ENCODE measurements at places on chromosomes 6 and 20.
A peak's percentile ranks its signal among the peaks of the same experiment; 100 is the strongest.

GRCh38 chr6:13328875-13329183 is 492 bp upstream of the TBC1D7 start:
- no peak for DNase-seq

DNA sequence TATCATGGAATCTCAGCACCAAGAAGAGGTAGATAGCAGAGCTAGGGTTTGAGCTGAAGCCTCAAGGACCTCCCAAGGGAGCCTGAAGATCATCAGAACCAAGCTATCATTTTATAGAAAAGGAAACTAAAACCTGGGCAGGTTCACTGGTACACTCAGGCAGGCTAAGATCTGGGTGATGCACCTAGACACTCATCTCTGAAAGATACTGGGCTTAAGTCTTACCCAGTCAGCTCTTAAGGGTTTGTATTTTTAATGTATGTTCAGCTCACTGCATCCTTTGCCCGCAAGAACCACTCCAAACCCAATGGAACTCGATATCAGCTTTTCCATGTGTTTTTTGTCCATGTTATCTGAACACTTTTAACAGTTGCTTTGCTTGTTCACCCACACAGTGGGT is 78.0 kb upstream of the SLC22A16 start:
- DNase-seq: no peak

- DNase-seq: no peak
Measured at GRCh38 chr20:891058-891705, 25.0 kb downstream of the ANGPT4 start.

GRCh38 chr6:73732845-73733675 is 37.1 kb downstream of the CD109 start:
- DNase-seq: peak; percentile 85

- no peak for DNase-seq
Measured at GRCh38 chr20:49388744-49389143, 93.7 kb downstream of the KCNB1 start.

GRCh38 chr20:63239431-63239830 is 3.7 kb downstream of the BIRC7 start:
- DNase-seq: no peak

- no peak for DNase-seq
Measured at GRCh38 chr6:169800668-169801395, 49.4 kb downstream of the ERMARD start.

DNA sequence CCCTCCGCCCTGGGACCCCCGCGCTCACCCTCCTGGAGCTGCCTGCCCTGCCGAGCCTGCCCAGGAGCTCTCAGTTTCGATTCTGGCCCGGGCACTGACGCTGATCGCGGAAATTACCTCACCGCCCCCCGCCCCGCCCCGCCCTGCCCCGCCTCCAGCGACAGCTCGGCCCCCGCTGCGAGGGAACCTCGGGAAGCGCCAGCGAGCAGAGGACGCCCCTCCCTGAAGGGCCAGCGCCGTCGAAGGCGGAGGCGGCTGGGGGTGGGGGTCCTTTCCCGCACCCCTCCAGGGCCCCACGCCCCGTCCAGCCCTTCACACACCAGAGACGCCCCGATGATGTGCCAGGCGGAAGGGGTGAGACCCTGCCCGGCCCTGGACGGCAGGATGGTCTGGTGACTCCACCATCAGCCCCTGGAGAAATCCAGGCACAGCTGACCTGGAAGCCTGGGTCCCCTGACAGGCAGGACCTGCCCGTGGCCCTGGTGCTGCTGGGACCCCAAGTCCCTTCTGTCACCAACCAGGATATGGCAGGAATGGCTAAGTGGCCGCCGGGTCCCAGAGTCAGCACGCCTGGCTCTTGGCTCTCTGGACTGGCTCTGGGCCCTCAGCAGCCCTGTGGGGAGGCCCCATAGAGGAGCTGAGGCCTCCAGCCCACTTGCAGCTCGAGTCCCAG is at the start of gene HELZ2:
TSS of gene HELZ2 (minus strand) at position 84 of the 673 bp plus-strand sequence. CDS start 1,854 bp downstream, outside the sequence.
- DNase-seq: peak; percentile 54

DNA sequence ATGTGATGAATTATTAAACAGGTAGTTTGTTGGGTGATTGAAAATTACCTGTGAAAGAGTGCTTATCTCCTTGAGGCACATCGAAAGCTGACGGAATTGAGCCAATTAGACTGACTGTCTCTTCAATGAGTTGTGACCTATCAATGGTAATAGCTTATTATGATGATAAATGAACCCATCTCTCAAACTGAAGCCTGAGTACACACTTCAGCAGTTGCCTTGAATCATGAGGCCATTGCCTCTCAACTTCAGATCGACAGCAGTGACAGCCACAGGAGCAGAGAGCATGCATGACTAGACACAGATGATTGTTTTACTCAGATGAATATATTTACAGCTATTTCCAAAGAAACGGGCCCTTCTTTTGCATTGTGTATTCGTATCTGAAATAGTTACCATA is 323.9 kb downstream of the LAMA2 start:
- no peak for DNase-seq

DNA sequence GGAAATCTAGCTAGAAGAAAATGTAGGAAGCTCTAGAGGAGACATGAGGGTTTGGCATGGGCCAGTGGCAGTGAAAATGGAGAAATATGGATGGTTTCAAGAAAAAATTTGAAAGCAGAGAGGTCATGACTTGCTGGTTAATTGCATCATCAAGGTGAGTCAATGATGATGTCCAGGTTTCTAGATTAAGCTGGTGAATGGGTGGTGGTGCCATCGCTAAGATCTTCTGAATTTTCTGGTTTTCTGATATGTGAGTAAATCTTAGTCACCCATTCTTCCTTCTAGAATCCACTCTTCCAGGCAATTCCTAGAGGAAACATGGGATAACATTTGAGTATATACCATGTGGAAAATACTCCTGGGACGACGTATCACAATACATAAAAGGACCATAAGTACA is 25.0 kb downstream of the SH3BGRL2 start:
- no peak for DNase-seq

GRCh38 chr6:170147832-170148708 is 142.8 kb downstream of the DLL1 start:
- DNase-seq: no peak

DNA sequence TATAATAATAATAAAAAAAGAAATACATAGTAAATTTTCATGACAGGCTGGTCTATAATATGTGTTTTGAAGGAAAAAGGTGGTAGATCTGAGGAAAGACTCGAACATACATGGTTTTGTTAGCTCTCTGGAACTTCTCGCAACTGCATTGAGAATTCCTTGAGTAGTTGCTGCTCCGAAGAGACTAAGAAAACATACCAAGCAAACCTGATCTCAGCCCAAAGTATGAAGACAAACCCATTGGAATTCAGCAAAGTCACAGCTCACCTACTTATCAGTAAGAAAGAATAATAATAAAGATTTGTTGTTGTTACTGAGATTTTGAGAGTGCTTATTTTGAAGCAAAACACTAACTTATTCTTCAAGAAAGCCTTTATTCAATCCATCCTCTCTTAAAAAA is 1107.1 kb upstream of the EYS start:
- DNase-seq: no peak

- DNase-seq: peak; percentile 52
Measured at GRCh38 chr6:15628499-15629131, 34.2 kb downstream of the DTNBP1 start.

DNA sequence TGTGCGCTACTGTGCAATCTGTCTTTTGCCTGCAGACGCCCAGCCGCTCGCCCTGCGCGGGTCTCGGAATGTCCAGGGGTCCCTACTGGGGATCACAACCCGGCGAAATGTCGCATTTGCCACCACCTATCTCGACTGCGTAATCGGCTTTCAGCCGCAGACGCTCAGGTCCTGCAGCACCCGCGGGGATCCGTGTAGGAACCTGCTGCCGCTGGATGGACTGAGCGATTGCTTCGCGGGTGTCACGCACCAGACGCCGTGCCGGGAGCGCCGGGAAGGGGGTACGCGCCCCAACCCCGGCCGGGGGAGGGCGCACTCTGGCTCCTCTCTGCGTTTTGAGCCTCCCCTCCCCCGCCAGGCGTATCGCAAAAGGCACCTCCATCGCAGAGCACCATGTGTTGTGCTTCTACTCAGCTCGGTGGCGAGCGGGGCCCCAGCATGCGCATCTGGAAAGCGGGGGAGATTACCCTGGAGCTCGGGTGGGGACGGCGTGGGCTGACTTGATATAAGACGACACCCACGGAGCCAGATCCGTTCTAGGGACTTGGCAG is 747 bp upstream of the PTPRA start:
- DNase-seq: peak; percentile 86

DNA sequence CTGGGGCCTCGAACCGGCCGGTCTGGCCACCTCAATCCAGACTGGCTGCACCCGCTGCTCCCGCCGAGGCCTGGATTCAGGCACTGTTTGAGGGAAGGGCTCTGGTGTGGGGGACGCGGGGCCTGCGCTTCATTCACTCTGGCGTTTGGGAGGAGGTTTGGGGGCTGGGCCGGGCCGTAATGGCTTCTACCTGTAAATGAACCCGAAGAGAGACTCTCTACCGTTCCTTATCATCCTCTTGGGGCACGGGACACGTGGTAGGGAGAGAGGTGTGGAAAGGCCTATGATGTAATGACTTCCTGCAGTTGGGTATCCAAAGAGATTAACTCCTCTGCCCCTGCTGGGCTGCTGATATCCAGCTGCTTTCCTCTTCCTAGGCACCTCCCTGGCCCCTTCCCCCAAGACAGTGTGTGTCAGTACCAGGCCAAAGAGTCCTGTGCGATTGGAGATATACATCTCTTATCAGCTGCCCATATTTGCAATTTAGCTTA is 1.8 kb downstream of the FOXO3 start:
- DNase-seq: peak; percentile 92

- no peak for DNase-seq
Measured at GRCh38 chr6:119395192-119395591, 45.6 kb upstream of the MAN1A1 start.

GRCh38 chr6:53540129-53540692 is 4.7 kb downstream of the GCLC start:
- DNase-seq: peak; percentile 33

DNA sequence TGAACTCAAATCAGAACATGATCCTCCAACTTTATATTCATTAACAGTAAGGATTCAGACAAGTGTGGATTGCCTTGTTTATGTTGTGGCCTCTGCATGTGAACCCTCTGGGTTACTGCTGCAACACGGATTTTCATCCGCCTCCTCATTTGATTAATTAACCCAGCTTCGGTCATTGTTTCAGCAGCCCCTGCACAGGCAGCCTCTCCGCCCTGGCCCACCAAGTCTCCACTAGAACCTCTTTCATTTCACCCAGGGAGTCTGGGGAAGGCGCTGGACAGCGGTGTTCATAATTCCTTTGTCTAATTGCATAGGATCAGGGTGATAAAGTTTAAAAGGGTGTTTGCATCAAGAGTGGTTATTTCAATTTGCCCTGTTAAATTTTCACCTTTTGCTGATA is 15.7 kb downstream of the NKX2-2 start:
- DNase-seq: no peak

- no peak for DNase-seq
Measured at GRCh38 chr20:50711113-50711825, 19.9 kb upstream of the RIPOR3 start.

- no peak for DNase-seq
Measured at GRCh38 chr20:58623579-58624473, 27.3 kb upstream of the STX16 start.

- DNase-seq: no peak
Measured at GRCh38 chr20:56843386-56843785, 214.3 kb downstream of the TFAP2C start.

- no peak for DNase-seq
Measured at GRCh38 chr6:45898941-45899682, 116.5 kb downstream of the CLIC5 start.

GRCh38 chr20:4083098-4083865 is 67.9 kb upstream of the RNF24 start:
- peak; percentile 55 for DNase-seq

DNA sequence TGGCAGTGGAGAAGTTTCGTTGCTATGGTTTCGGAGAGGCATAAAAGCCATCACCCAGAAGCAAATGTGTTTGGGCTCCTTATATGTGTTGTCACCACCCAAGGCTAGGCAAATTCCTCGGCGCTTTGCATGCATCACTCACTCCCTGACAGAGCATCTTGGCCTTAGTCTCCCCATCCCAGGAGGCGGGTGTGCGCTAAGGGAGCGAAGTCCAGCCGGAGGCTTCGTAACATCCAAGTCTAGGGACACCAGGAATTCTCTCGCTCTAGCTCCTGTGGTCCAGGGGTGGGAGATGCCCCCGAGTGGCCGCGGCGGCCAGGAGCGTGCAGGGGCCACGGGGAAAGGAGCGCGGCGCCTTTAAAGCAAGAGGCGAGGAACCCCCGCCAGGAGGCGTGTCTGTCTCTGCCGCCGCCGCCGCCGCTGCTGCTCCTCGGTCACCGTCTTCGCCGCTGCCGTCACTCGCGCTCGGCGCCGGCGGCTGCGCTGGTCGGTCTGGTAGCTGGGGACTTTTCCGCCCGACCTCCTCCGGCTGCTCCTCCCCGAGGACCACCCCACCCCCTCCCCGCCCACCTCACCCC is at the start of gene GRIK2:
TSS of gene GRIK2 (plus strand) at position 458 of the 578 bp plus-strand sequence.
- DNase-seq: no peak

DNA sequence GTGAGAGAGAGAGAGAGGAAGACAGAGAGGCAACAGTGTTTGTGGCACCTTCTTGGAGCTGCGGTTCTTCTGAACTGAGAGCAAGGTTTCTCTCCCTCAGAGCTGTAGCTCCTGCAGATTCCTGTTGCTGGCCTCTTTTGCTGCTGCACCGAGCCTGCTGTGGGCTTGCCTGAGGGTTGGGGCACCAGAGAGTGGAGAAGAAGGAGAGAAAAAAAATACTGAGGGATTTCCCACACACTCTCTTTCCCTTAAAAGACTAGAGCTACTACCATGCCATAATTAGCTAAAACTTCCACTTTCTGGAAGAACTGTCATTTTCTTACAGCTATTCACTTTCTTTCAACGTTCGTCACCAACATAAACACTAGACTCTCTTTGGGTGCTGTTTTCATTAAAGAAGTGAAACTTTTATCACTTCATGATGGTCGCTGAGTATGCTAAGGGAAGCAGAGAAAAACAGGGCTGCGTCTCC is 18.2 kb upstream of the ECI2 start:
- DNase-seq: no peak

- no peak for DNase-seq
Measured at GRCh38 chr20:60581606-60582115, 623.4 kb downstream of the CDH26 start.

GRCh38 chr20:21371193-21371592 is 26.1 kb downstream of the NKX2-4 start:
- DNase-seq: no peak

DNA sequence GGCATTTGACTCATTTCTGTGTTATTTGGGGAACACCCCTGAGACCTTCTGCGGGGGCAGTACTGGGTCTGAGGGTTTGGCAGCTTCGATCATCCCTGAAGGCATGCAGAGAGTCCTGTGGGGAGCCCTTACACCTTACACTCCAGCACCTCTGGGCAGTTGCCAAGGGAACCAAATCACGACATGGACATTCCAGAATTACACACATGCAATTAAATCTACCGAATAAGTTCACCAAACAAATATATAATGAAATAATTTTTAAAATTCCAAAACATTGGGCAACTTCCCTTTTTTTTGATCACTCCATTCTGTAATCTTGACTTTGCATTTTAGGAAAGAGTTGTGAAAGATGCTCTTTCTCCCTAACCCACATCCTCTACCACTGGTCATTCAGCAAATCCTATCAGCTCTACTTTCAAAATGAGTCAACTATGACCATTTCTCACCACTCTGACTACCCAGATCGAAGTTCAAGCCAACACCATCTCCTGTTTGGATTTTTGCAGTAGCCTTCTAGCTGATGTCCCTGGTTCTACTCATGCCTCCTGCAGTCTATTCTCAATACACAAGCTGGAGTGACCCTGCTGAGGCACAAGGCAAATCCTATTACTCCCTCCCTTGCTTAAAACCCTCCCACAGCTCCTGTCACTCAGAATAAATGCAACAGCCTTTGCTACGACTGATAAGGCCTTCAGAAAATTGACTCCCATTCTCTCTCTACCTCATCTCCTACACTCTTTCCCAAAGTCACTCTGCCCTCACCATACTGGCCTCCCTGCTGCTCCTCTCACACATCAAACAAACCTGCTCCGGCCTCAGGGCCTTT is 533.3 kb downstream of the HACE1 start:
- DNase-seq: no peak
